ENCODE measurements at places on chromosomes 5 and 9.

GRCh38 chr5:134383980-134384697 is 12.8 kb downstream of the UBE2B start:
- no peak for DNase-seq

DNA sequence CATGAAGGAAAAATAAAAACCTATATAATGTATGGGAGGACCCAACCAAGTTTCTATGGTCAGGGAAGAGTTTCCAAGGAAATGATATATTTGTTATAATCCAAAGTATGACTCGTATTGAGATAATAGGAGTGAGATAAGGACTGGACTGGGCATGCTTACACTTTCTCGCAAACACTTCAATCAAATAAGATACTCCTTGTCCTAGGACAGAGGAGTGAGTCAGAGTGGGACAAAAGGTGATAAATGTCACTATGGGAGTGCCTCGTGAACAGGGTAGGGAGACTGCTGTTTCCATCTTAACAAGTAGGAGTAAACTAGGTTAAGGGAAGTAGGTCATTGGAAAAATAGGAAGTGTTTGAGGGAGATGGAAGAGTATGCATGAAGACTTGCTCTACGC is 47.2 kb downstream of the MACIR start:
- peak; percentile 70 for DNase-seq

DNA sequence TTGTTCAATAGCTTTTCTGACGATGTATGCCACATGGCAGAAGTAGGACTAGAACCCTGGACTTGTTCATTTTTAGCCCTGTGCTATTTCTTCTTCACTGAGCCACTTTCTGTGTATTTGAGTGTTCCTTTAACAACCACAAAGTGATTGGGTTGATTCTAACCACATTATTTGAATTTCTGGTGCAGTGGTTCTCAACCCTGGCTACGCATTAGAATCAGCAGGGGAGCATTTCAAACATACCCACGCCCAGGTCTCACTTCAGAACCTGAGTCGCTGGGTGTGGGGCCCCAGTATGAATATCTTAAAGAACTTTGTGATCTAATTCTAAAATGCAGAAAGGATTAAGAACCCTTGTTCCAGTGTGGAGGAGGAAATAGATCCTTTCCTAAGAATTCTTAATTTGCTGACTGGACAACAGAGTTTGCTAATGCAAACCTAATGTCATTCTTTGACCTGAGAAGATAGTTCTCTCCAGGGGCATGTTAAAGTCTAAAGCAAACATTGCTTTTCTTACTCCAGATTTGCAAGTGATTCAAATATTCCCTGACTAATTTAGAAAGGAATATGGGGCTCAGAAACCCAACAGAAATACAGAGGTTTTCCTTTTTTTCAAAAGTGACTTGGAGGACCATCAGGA is 75.4 kb upstream of the GDNF start:
- DNase-seq = no peak

GRCh38 chr9:123749580-123750202 is 180.2 kb downstream of the DENND1A start:
- DNase-seq = peak; percentile 16

DNA sequence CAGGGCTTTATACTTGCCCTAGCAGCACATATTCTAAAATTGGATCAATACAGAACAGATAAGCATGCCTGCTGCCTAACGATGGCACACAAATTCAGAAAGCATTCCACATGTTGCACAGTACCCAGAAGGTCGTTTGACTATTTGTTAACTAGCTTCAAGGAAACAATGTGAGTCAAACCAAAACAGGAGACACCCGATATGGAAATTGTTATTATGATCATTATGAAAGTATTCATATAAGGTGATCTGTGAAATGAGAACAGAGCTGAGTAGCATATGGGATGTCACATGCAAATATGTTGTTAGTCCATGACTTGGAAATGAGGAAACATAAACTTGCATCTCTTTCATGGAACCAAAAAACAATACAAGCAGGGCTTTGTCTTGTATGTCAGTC is 56.3 kb upstream of the BICD2 start:
- no peak for DNase-seq

- DNase-seq = no peak
Observed at GRCh38 chr9:129769669-129770068, 16.8 kb upstream of the PTGES start.

GRCh38 chr9:129069862-129070641 is 10.9 kb upstream of the DOLPP1 start:
- DNase-seq = no peak
